ENCODE measurements at places on chromosomes 4 and X. TPM values are rescaled to one million over a fixed set of nuclear protein-coding genes. Genes with fewer than 3 reads are reported as not detected.

The HTRA3 gene
- total RNA-seq: 14.1 TPM

DNA sequence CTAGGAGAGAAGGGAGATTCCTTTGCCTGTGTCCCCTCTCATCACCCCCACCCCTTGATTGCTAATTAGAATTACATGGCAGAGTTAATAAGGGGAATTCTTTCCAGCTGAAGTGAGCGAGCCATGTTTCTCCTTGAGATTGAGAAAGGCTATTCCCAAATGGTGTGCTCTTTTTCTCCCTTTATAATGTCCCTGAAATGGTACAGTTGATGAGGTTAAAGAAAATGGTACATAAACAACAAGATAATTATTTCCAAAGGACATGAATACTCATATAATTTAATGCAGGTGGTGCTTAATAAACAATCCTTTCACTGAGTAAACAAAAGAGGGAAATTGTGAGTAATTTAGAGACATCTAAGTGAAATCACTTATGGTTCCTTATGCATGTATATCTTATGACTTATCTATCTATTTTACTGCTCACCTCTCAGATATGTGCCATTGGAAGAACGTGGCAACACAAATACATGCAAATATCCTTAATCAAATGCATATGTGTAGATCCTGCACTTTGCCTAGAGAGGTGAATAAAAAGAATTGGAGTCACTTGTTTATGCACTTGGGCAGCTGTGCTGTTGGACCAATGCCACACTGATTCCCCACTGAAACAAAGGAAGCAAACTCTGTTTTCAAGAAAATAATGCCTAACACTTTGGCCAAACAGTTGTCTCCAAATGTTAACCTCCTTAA lies 106.6 kb upstream of the WDR44 start:
- no peaks in the 10 kb centered on the region for H3K4me1 ChIP-seq
- no peak overlapping the region for H3K4me3 ChIP-seq
- no peak for DNase-seq
- H3K27ac ChIP-seq: no peak overlapping the region
- no peaks in the 10 kb centered on the region for H3K36me3 ChIP-seq

- H3K4me1 ChIP-seq: no peaks in the 10 kb centered on the region
- no peak overlapping the region for H3K27ac ChIP-seq
- H3K36me3 ChIP-seq: no peaks in the 10 kb centered on the region
- no peak overlapping the region for H3K4me3 ChIP-seq
- H3K27me3 ChIP-seq: no peaks in the 10 kb centered on the region
- DNase-seq: no peak
Observed at GRCh38 chr4:55311792-55312488, 34.1 kb upstream of the SRD5A3 start.

The GAGE12E gene
- total RNA-seq: not detected

GRCh38 chrX:2325076-2325784 lies 175.5 kb downstream of the DHRSX start:
- no peaks in the 10 kb centered on the region for H3K36me3 ChIP-seq
- no peak overlapping the region for H3K27ac ChIP-seq
- no peak overlapping the region for H3K4me3 ChIP-seq

- H3K27ac ChIP-seq: no peak overlapping the region
- DNase-seq: no peak
- peaks cover 2% of the 10 kb centered on the region for H3K4me1 ChIP-seq
- no peak overlapping the region for H3K4me3 ChIP-seq
Observed at GRCh38 chr4:183136855-183137254, 37.8 kb downstream of the WWC2 start.

DNA sequence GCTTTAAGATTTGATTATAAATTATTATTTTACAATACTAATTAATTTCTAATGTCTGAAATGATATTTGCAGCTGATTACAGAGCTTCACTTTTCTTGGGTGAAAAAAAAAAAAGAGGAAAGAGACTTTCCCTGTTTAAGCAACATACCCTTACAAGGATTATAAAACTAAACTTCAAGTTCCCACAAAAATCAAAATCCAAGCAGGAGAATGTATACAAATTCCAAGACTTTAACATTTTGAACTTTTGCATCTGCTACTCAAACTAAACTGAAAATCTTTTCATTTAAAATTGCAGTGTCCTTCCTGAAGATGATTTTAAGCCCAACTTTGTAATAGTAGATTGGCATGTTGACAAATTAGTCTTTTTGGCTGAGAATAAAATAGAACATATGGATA lies 742.4 kb upstream of the INTU start:
- no peaks in the 10 kb centered on the region for H3K4me1 ChIP-seq
- H3K4me3 ChIP-seq: no peak overlapping the region
- no peaks in the 10 kb centered on the region for H3K27me3 ChIP-seq
- no peak for DNase-seq
- H3K27ac ChIP-seq: no peak overlapping the region
- H3K36me3 ChIP-seq: no peaks in the 10 kb centered on the region

GRCh38 chr4:83906561-83906960 lies 370.7 kb downstream of the GPAT3 start:
- H3K27me3 ChIP-seq: no peaks in the 10 kb centered on the region
- no peak overlapping the region for H3K4me3 ChIP-seq
- DNase-seq: no peak
- H3K27ac ChIP-seq: no peak overlapping the region

DNA sequence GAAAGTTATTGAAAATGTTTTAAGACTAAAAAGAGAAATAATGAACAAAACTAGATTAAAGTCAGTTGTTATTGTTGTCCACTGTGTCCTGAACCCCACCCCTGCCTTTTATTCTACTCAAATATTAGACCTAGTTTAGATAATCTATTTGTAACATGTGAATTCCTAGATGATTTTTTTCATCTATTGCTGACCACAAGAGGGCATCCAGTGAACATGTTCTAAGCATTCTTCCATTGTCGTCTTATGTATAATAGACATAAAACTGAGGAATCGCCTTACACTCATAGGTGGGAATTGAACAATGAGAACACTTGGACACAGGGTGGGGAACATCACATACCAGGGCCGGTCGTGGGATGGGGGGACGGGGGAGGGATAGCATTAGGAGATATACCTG lies 36.4 kb upstream of the HPRT1 start:
- H3K27me3 ChIP-seq: no peaks in the 10 kb centered on the region
- H3K36me3 ChIP-seq: peaks cover 9% of the 10 kb centered on the region
- H3K27ac ChIP-seq: no peak overlapping the region
- no peaks in the 10 kb centered on the region for H3K4me1 ChIP-seq
- no peak overlapping the region for H3K4me3 ChIP-seq
